ENCODE measurements at places on chromosomes 2 and 18.

DNA sequence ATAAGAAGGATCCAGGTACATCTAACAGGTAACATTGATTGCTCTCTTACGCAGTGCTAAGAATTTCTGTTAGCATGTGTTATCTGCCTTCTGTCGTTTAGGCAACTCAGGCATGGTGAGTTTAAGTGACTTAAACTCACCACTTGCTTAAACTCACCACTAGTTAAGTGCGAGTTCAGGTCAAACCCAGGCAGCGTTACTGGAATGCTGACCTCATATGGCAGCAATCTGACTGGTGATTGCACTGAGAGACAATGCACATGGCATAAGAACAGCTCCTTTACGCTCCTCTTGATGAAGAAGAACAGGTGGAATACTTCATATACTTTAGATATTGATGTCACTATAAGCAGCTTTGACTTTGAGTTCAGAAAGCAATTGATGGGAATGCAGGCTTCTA is 954.1 kb downstream of the SOCS6 start:
- DNase-seq = no peak

DNA sequence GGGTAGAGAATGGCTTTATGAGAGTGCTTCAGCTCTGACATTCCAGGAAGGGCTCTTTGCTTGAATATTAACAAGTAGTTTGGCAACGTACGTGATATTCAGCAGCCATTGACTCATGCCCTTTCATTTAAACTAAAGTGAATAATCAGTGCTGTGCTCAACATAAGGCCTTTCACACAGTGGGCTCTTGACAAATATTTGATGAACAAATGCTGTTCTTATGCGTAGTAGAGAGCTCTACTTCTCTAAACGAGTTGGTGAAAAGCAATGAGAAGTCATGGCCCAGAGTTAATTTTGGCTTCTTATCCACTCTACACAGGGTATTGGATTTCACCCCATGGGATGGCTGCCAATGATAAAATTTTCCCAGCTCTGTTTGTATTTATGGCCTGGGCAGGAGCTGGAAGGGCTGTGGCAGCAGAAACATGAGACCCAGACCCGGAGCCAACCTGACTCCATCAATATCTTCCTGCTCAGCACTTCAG is 338.9 kb downstream of the CCDC85A start:
- no peak for DNase-seq

- DNase-seq = no peak
These were observed 674.3 kb upstream of the REG3G start for GRCh38 chr2:78351208-78351607.

- no peak for DNase-seq
These were observed 127.2 kb downstream of the OSBPL1A start for GRCh38 chr18:24270358-24270936.

GRCh38 chr18:22136395-22136794 is 33.0 kb upstream of the GATA6 start:
- DNase-seq = no peak

- DNase-seq = no peak
These were observed 168.2 kb downstream of the TWIST2 start for GRCh38 chr2:239015901-239016675.

GRCh38 chr2:64245631-64246030 is 101.4 kb upstream of the PELI1 start:
- no peak for DNase-seq

GRCh38 chr2:36754578-36754977 is 58.1 kb downstream of the VIT start:
- DNase-seq = no peak

DNA sequence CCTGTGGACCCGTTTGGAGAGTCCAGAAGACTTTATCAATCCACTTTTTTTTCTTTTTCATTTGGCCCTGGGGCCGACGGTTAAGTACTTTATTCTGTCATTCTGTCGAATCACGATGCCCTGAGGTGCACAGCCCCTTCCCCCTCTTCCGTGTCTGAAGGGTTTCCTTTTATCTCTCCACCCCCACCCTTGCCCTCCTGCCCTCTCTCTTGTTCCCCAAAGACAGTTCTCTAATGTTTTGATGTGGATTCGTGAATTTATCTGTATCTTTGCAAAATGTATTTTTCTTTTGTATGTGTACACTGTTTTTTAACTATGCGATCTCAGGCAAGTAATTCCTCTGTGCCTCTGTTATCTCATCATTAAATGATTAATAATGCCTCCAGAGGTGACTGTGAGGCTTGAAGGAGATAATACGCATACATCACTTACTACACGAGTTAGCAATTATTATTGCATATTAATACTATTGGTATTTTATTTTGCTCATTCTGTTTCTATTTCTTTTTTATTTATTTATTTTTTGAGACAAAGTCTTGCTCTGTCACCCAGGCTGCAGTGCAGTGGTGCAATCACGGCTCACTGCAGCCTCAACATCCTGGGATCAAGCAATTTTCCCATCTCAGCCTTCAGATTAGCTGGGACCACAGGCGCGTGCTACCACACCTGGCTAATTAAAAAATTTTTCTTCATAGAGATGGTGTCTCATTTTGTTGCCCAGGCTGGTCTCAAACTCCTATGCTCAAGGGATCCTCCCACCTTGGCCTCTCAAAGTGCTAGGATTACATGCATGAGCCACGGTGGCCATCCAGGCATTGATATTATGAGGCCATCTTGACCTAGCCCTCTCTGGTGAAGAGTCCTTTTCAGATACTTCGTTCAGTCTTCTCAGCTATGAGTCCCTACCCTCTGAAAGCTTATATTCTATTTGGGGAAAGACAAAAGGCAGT is 1.4 kb upstream of the CASP8 start:
- DNase-seq = no peak

- DNase-seq = peak; percentile 84
These were observed at the start of gene UGP2 for GRCh38 chr2:63841254-63842022. UGP2 (plus strand) TSS chr2:63841896; CDS start chr2:63842186, 290 bp downstream.

GRCh38 chr2:7324706-7325105 is 407.5 kb downstream of the RNF144A start:
- DNase-seq = no peak

- DNase-seq = no peak
These were observed 117.7 kb upstream of the MCFD2 start for GRCh38 chr2:47033102-47033880.

DNA sequence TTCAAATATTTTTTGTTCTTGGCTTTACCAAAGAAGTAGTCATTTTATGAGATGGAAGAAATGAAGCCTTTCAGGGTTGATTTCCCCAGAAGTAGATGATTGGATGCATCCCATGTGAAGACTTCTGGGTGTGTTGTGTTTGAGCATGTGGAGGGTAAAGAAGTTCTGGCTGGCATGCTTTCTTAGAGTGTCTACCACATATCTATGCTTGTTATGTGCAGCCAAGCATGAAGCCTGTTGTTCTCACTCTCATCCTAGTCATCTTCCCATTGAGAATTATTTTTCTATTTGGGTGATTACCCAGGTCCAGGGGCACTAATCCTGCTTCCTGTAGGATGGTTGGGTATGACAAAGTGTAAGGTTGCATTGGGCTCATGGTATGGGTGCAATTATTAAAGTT is 472.9 kb downstream of the PTPRM start:
- DNase-seq = no peak

GRCh38 chr2:120823551-120823950 is 87.9 kb downstream of the GLI2 start:
- DNase-seq = no peak

DNA sequence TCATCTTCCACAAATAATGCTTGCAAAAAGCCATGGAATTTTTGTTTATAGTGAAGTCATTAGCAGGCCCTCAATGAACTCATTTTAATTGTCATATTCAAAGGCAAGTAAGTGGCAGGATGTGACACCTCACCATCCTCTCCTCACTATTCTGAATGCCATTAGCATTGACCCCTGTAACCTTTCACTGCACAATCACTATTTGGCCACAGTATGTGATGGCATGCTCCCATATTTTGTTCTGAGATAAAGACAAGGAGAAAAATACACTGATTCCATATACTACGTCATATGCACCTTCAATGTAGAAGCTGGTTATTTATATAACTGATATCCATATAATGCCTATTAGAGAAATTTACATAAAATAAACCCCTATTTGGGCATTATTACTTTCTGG is 1443.2 kb downstream of the SUCLG1 start:
- DNase-seq = no peak

GRCh38 chr18:9260388-9261380 is 73.9 kb upstream of the TWSG1 start:
- no peak for DNase-seq

DNA sequence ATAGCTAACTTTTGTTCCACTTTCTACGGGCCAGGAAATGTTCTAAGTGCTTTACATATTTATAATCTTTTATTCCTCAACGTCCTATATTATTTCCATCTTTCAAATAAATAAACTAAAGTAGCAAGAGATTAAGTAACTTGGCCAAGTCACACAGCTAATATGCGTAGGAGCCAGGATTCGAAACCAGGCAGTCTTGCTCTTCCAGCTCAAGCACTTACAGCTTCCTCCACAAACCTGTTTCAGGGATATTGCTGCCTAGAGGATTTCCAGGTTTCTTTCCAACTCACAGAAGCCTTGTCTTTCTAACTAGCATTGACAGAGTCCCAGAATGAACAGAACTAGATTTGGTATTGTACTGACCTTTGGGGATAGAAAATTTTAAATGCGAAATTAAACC is 102.5 kb downstream of the FIGN start:
- no peak for DNase-seq

DNA sequence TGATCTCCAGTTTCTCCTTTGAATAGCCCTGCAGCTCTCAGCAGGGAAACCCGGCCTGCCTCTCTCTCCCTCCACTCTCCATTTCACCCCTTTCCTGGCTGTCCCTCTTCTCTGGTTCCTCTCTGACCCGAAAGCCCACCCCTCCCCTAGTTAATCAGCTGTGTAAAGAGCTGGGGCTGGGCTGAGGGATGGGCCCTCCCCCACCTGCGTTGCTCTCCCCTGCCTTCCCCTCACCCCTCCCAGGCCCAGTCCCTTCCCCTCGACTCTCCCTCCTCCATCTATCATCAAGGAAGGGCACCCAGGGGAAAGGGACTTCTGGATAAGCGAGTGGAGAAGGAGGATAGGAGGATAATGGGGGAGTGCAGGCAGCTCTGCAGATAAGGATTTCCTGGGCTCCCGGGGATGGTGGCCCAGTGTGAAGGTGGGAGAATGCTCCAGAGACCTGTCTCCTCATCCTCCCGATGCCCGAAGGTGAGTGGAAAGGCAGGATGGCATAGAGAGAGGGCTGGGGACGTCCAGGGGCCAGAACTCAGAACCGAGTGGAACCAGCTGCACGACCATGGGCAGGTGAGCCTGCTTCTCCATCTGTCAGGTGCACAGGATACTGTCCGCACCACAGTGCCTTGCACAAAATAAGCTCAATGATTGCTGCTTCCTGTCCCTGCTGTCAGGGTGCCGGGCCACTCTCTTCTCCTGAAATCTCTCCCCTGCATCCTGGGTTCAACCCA is 12.0 kb downstream of the SLC30A3 start:
- DNase-seq = no peak

DNA sequence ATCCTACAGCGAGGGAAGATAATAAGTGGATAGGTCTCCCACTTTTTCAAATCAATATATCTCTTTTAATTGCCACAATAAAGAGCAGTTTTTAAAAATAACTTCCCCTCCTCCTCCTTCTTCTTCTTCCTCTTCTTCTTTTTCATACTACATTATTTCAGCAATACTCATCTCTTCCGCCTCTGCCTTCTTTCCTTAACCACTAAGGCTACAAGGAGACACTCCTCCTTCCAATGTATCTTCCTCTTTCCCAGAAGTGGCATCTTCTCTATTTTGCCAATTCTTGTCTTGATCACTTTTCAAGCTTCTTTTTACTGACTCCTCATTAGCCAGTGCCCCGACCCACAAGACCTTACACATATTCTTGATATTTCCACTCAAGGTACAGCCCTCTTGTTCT is 546.6 kb upstream of the CHAC2 start:
- DNase-seq = no peak

DNA sequence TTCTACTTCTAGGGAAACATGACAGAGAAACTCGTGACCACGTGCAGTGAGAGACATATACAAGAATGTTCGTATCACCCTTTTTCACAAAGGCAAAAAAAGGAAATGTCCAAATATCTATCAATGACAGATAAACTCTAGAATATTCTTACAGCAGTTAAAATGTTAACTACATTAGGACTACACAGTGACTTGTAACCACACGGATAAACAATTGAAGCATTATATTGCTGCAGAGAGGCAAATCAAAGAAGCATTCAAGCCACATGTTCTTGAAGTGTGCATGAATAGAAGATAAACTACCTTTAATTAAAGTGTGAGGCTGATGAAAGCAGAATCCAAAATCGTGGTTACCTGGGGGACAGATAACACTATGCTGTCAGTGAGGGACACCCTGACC is 935.3 kb upstream of the KLHL29 start:
- no peak for DNase-seq

GRCh38 chr2:127753374-127753773 is 52.1 kb downstream of the SFT2D3 start:
- DNase-seq = no peak

- no peak for DNase-seq
These were observed 491.9 kb upstream of the FANCL start for GRCh38 chr2:58732999-58733398.

- DNase-seq = no peak
These were observed 39.7 kb downstream of the RAPGEF4 start for GRCh38 chr2:172775319-172775718.

GRCh38 chr18:49073437-49073836 is 122.7 kb upstream of the SMAD7 start:
- DNase-seq = no peak

DNA sequence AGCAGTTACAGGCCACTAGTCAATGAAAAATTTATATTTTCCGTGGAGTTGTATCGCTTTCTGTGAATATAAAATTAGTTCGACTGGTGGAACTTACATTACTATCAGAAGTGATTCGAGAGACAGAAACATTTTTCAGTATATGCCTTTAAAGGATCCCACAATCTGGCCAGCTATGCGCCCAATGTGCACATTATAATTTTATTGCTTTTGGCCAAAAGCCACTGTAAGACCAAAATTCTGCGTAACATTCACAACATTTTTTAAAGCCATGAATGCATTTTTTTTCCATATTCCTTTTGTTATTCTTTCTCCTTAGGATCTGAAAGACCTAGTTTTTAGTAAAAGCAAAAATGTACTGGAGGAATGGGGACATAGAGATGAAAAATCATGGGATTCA is 131.0 kb upstream of the CHAC2 start:
- DNase-seq = no peak

DNA sequence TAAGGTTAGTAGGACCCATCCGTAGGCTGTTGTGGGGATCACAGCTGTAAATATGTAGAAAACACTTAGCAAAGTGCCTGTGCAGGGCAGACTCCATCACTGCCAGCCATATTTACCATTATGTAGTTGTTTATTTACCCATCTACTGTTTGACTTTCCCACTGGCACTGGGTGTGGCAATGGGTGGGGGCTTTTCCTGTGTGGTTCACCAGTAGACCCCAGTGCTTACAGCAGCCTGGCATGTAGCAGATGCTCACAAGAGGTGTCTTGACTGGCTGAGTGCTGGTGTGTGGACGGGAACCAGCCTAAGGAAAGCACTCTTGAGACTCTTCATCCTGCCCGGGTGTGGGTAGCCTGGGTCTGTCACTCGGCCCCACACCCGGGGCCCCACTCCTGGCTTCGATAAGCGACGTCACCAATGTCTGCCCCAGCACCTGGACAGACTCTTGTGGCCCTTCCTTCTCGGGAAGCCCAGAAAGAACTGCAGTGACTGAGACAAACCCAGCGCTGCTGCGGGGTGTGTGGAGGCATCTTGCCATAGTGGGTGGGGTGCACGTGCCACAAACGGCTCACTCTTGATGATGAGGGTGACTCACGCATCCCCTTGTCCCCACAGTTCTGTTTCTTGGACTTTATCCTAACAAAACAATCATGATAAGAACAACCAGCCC is 78.3 kb downstream of the HDAC4 start:
- DNase-seq = no peak

- DNase-seq = no peak
These were observed 99.9 kb downstream of the DYM start for GRCh38 chr18:49360582-49360981.

- no peak for DNase-seq
These were observed 116.3 kb downstream of the SEPTIN10 start for GRCh38 chr2:109497463-109497862.

Data from renal cortex interstitium (tissue), 15 donors.